CD4-positive, alpha-beta T cell treated with Interleukin-1 beta for 1 hour (primary cell): ENCODE measurements at places on chromosomes 1 and 21.

GRCh38 chr21:31265366-31266013, 78.6 kb downstream of the TIAM1 start:
- DNase-seq: no peak

DNA sequence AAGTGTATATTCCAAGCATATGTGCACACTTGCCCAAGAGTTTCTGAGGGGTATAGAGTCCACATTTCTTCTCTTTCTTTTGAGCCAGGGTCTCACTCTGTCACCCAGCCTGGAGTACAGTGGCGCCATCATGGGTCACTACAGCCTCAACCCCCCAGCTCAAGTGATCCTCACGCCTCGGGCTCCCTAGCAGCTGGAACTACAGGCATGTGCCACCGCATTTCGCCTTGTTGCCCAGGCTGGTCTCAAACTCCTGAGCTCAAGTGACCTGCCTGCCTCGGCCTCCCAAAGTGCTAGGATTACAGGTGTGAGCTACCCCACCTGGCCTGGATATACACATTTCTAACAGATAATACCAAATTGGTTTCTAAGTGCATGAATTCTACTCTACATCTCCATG, 17.1 kb upstream of the SRP9 start:
- DNase-seq: no peak

- no peak for DNase-seq
Observed at GRCh38 chr1:60171801-60172200, 98.2 kb upstream of the C1orf87 start.

DNA sequence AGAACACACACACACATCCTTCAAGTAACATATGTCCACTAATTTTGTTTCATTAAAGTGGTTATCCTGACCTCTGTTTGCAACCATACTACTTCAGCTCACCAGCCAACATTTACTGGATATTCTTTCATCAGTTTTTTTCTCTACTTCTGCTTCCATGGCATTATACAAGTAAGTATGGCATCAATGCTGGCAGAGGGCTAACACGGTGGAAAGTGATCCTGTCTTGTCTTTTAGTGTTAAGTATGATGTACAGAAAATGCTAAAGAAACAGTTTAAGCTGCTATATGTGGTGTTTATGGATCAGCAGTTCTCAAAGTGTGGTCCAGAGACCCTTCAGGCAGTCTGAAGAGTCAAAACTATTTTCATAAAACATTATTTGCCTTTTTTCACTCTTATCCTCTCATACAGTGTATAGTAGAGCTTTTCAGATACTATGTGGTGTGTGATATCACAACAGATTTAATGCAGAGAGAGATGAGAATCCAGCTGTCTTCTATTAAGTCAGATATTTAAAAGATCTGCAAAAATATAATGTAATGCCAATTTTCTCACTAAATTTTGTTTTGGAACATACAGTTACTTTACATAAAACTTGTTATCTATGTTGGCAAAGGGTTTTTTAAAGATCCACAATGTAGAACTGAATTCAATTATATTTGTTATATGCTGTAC, 46.6 kb downstream of the FOXJ3 start:
- no peak for DNase-seq

- no peak for DNase-seq
Observed at GRCh38 chr1:114833421-114833820, 21.2 kb upstream of the SYCP1 start.

DNA sequence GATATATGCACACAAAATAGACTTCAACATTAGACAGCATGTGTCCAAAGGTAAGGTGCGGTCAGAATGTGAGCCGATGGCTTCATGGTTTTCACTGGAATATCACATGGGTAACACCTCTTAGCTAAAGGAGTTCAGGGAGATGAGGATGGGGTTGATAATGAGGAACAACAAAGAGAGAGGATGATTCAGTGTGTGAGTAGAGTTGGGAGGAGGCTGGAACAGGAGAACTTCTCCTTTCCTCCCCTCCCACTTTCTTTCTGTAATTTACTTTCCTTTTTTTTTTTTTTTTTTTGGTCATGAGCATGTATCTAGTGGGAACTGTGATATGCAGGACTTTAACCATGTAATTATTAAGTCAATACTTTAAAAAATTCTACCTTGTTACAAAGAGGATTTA, 99.4 kb downstream of the FASLG start:
- no peak for DNase-seq

GRCh38 chr1:82567348-82567747, 766.6 kb downstream of the ADGRL2 start:
- no peak for DNase-seq
